Stimulated activated CD4-positive, alpha-beta T cell treated with anti-CD3 and anti-CD28 coated beads, Interleukin-15, amount 100 ng/mL, for 48 hours (primary cell): ENCODE measurements at places on chromosomes 1 and 21.

GRCh38 chr1:151196292-151196800, 2.0 kb upstream of the PIP5K1A start:
- DNase-seq, result peak; percentile 44

- DNase-seq, result no peak
Measured at GRCh38 chr1:183061194-183061593, 38.0 kb downstream of the LAMC1 start.

DNA sequence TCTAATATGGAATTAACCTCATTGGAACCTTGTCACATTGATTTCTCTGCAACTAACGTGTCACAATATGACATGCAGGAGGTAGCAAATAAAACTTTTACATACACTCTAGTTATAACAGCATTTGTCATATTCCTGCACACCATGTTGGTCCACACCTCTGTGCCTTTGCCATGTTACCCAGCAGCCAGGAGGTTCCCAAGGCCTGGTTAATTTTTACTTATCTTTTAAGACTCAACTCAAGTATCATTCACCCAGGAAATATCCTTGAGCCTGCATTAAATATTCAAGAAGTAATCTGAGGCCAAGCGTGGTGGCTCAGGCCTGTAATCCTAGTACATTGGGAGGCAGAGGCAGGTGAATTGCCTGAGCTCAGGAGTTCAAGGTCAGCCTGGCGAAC, 447.2 kb upstream of the NR5A2 start:
- DNase-seq, result no peak

GRCh38 chr1:109201123-109201703, 12.5 kb upstream of the SARS1 start:
- DNase-seq, result peak; percentile 80

DNA sequence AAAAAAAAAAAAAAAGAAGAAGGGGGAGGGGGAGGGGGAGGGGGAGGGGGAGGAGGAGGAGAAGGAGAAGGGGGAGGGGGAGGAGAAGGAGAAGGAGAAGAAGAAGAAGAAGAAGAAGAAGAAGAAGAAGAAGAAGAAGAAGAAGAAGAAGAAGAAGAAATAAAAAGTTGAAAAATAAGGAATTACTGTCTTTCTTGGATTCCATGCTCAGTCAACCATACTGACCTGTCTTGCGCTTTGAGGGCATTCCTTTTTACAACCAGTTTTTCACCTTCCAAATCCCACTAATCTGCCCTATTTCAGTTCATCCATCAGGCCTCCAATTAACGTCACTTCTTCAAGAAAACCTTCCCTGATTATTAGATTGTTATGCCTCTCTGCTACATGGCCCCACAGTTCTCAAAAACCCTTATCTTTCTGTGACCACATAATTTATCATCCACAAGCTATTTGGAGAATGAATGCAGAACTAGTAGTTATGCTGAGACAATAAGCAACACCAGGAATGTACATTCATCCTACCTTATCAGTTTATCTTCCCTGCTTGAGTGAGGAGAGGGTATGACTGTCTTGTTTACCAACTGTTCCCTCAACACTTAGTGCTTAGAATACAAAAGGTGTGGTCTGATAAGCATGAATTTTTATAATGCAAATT, 57.5 kb upstream of the GUCA2A start:
- no peak for DNase-seq
